ENCODE measurements at places on chromosomes 4 and X.

GRCh38 chrX:24668111-24668510, 21.0 kb upstream of the PCYT1B start:
- DNase-seq, result no peak

GRCh38 chrX:79366873-79367749, at the start of gene ITM2A:
Gene ITM2A (minus strand): TSS chrX:79367334. CDS start chrX:79367215, 119 bp downstream.
- peak; percentile 7 for DNase-seq

DNA sequence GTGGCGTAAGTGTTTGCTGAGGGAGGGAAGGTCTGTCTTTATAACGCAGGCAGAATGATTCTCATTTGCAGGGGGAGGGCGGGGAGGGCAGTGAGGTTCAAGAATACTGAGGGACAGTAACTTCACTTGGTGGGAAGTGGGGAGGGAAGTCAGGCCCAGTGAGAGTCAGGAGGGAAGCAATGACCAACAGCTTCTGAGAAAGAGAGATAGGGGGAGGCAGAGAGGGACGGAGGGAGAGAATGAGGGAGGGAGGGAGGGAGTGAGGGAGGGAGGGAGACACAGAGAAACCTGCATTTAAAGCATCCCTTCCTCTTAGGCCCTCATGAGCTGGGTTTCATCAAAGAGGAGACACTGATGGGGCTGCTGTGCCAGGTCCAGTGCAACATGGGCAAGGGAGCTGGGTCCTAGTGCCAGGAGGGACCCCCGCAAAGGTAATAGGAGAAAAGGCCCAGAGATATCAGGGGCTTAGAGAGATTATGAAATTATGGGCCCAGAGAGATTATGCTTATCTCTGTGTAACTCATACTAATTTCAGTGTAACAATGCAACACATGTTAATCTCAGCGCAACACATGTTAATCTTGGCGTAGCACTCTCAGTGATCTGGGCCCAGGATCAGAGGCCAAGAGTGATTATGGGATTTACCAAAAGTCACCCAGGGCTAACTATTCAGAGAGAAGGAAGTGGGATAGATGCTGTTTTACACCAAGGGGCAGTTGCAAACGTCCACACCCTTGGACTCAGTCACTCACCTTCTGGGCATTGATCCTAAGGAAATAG, 112.1 kb downstream of the DRD5 start:
- DNase-seq, result no peak

- DNase-seq, result no peak
Observed at GRCh38 chr4:153204728-153205648, 745 bp downstream of the TRIM2 start.

DNA sequence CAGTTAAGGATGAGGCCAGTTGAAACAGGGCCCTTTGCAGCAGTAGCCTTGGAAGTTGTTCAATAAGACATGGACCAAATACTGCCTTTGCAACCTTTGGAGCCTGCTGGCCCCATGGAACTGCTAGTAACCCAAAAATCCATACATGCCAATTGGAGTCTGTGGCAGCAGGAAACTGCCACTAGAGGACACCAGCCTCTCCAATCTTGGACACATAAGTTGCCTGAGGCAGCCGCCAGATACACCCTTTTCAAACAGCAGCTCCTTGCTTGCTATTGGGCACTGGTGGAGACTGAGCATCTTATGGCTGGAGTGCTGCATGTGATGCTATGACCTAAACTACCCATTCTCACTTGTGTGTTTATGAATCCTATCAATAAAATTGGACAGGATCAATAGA, 14.8 kb upstream of the LAP3 start:
- no peak for DNase-seq

GRCh38 chr4:10385994-10386394, 71.2 kb downstream of the ZNF518B start:
- no peak for DNase-seq

DNA sequence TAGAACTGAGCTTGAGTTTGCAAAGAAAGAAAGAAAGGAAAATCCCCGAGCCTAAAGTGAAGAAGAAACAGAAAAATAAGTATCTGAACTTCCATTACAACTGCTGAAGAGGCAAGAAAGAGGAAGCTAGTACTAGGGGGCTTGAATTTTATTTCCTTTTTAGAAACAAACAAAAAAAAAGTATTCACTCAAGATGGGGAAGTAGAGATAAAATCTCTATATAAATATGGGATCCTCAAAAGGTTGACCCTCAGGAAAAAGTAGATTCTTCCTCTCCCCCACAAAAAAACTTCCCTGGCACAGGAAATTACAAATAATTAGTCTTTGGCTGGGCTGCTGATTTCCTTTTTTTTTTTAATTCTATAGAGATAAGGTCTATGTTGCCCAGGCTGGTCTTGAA, 16.0 kb downstream of the LRBA start:
- no peak for DNase-seq

DNA sequence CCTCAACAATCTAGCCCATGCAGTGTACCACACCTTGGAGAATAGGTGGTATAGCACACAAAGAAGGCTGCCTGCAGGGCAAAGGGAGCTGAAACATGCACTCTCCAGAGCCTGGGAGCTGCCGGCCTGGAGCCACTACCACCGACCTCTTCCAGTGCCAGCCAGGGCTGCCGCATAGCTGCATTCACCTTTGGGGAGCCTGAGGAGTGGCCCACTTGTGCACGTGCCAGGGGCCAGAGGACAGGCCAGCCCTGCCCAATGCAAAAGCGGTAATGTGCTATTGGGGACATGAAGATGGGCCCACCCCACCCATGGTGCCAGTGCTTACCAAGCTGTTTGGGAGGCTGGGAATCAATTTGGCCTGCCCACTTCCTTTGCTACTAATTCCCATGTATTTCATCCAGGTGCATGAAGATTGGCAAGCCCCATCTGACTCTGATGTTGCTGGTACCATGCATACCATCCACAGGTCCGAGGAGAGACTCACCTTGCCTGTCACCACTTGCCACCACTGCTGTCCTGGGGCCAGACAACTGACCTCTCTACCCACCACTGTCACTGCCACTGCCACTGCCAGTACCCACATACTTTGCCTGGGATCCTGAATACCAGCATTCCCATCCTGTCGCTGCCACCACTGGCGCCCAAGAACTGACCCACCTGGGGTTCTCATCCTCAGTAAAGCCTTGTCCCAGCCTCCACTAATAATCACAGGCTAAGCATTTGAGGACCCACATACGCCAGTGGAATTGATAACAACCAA, 506.9 kb downstream of the MAGEB5 start:
- DNase-seq, result no peak

DNA sequence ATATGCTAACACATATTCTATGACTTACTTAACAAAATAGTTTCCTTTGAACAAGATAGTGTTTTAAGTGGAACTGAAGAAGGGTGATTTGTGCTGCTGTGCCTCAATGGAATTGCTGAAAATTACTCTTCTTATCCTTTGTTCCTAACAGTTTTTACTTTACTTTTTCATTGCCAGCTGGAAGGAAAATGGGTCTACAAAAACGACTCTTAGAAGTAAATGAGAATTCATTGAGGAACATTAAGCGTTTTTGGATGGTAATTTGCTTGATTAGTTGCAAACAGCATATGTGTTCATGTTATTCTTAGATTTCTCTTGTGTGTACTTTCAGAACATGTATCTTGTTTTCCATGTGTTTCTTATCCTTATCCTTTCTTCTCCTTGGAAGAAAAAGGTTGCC, 170.4 kb upstream of the VEGFC start:
- DNase-seq, result no peak

GRCh38 chr4:51942108-51942832, 77.9 kb downstream of the LRRC66 start:
- no peak for DNase-seq

GRCh38 chrX:80285131-80285773, 135.0 kb upstream of the TENT5D start:
- no peak for DNase-seq

- no peak for DNase-seq
Observed at GRCh38 chr4:163295138-163295537, 37.3 kb downstream of the NPY1R start.

- DNase-seq, result no peak
Observed at GRCh38 chr4:172543249-172543648, 625.4 kb upstream of the GALNT7 start.

DNA sequence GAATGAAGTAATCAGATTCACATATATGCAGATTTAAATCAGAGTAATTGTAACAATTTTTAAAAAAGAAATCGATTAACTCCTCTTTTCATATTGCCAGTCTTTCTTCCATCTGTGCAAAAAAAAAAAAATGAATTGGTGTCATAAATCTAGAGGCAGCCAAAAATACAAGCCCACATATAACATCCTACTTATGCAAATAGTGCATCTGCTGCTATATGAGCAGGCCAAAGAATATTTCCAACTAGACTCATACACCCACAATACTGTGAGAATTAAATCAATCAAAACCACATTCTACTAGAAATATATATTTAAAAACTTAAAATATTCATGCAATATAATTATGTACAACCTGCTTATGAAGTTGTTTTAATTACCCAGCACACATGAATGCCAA, 298.1 kb upstream of the TRAM1L1 start:
- DNase-seq, result no peak

DNA sequence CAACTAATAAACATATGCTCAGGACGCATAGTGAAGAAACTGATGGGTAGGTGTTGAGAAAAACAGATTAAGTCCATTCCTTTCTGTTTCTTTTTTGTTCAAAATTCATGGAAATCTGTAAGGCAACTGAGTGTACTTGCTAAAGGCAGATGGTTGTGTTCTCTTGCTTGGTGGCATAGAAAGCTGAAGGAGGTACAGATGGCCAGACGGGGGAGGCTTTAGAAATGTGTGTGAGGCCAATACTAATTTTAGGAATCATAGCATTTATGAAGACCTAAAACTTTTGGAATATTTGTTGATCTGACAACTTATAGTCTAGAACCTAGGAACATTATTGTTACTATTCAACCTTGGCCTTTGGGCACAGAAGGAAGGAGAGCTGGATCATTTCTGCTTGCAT, 56.8 kb upstream of the EMCN start:
- no peak for DNase-seq

GRCh38 chrX:79364306-79364705, 2.8 kb downstream of the ITM2A start:
- DNase-seq, result no peak

- DNase-seq, result no peak
Observed at GRCh38 chr4:156191044-156191781, 237.5 kb upstream of the CTSO start.

- no peak for DNase-seq
Observed at GRCh38 chrX:129762448-129762847, 17.3 kb upstream of the SASH3 start.

GRCh38 chr4:37138789-37139188, 105.8 kb upstream of the NWD2 start:
- no peak for DNase-seq

DNA sequence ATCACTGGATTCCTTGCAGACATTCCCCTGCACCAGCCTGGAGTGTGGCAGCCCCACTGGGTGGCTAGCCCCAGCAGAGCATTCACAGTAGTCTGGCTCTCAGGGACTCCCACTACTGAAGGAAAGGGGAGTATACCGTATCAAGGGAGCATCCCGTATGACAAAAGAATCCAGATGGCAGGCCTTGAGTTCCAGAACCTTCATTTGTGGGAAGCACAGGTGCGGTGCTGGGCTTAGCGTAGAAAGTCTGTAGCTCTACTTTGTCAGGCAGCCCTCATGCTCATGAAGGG, 79.6 kb downstream of the CENPC start:
- no peak for DNase-seq

- no peak for DNase-seq
Observed at GRCh38 chr4:27129871-27130366, 269.3 kb downstream of the STIM2 start.

GRCh38 chrX:147894366-147894963, 17.3 kb upstream of the FMR1 start:
- DNase-seq, result no peak

DNA sequence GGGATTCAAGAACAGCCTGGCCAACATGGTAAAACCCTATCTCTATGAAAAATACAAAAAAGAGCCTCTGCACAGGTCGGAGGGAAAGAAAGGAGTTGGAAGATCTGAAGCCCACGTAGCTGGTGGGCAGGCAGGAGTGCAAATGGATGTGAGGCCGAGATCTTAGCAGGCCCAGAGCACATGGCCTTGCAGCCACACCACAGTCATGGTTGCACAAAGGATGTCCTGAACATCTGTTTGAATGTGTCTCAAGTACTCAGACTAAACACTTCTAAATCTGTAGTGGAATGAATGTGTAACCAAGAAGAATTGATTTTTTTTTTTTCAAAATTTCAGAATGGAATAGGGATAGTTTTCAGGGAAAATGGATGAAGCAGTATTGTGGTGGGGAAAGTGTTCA, 10.8 kb downstream of the CA5B start:
- DNase-seq, result no peak

GRCh38 chr4:76943129-76943620, 6.4 kb upstream of the SEPTIN11 start:
- no peak for DNase-seq

DNA sequence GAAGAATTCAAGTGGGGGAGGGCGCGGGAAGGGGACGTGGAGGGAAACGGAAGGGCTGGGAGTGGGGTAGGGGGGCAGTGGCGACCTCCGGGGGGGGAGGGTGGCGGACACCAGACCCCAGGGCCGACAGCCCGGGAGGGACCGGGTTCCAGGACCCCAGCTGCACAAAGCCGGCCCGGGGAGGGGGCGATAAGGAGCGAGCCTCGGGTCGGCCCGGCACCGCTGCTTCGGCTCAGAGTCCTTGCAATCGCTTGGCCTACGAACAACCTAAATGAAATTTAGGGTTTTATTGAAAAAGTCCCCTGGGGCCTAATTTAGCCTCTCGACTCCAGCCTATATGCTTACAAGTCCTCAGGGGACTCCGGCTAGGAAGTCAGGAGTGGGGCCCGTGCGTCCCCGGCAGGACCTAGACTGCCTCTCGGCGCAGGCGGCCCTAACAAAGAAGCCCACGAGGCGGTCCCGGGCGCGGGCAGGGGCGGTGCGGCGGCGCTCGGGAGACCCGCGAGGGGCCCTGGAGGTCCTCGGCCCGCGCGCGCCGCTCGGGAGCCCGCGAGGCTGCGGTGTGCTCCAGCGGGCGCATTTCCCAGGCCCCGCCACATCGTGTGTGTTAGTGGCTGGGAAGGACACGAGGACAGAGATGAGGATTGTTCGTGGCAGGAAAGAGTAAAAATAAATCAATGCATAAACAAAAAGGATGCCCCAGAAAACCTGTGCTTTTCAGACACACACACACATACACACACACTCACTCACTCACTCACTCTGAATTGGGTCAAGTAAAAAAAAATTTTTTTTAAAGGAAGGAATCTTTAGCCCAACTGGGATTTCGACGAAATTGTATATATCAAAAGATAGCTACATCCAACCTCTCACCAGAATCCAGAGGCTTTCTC, 70.0 kb downstream of the MGST2 start:
- no peak for DNase-seq

DNA sequence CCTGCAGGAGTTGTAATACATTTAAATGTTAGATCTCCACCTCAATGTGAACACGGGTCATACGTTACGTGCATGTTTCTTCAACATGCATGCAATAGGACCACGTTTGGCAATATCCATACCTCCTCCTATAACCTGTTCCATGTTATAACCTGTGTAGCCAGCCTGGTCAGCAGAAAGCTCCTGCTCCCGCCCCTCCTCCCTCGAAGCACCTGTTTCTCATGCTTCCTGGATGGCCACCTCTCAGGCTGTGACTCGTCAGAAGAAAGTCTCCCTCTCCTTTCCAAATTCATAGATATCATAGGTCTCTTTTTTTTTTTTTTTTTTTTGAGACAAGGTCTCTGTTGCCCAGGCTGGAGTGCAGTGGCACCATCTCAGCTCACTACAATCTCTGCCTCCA, 96.5 kb downstream of the HMX1 start:
- DNase-seq, result no peak

GRCh38 chr4:73704314-73705055, 35.9 kb upstream of the CXCL8 start:
- DNase-seq, result peak; percentile 9

GRCh38 chrX:43734444-43734843, 78.3 kb downstream of the MAOA start:
- no peak for DNase-seq

Data from hematopoietic multipotent progenitor cell treated with erythropoietin and hydrocortisone succinate and interleukin-3 and kit ligand, for 17 days (in vitro differentiated cells).